ENCODE measurements at places on chromosomes 4 and X. TPM values are rescaled to one million over a fixed set of nuclear protein-coding genes. Genes with fewer than 3 reads are reported as not detected.

CXorf65 gene
- not detected for total RNA-seq

FAM149A gene
- total RNA-seq: 1.6 TPM

FHDC1 gene
- total RNA-seq: 1.1 TPM

SMAD1 gene
- 10.9 TPM for total RNA-seq

TMPRSS11A gene
- not detected for total RNA-seq

FAM184B gene
- 0.01 TPM for total RNA-seq

CYTL1 gene
- total RNA-seq: not detected

RPS6KA6 gene
- 7.1 TPM for total RNA-seq

SLBP gene
- total RNA-seq: 72.6 TPM

SYTL4 gene
- total RNA-seq: 2.3 TPM

BCLAF3 gene
- 3.5 TPM for total RNA-seq

TMEM35A gene
- total RNA-seq: 0.06 TPM
